Umbilical cord (tissue), 2 donors: ENCODE measurements at places on chromosomes 3 and 15.

DNA sequence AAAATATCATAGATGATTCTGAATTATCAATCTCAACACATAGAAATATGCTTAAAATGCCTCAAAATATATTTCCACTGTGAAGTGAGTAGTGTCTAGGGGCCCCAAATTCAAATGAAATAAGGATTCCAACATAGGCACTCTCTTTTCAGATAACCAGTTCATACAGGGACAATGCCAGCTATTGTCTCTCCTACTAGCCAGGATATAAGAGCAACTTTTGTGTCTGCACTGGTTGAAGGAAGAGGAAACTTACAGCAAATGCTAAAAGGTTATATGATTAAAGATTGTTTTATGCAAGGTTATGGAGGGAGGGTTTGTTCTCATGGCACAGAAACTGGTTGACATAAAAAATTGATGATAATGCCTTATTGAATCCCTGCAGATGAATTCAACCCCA lies 579.4 kb upstream of the ALCAM start:
- DNase-seq = no peak

DNA sequence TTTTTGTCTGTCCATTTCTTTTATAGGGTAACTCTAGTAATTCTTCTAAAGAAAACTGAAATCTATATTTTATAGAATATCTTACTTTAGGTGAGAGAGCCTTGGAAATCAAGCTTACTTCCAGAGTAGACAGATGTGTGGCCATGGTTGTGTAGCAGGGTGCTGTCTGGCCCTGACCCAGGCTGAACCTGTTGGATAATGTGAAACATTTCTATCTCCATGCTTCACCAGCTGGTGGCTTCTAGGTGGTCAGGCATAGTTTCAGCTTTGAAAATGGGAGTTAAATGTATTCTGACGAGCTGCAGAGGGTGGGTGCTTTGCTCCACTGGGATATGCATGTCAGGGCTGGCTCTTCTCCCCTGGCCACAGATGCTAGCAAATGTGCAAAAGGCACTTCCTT lies 20.8 kb upstream of the NR2C2 start:
- DNase-seq = no peak

- no peak for DNase-seq
These were observed 160.8 kb upstream of the TLE3 start for GRCh38 chr15:70258369-70259027.

DNA sequence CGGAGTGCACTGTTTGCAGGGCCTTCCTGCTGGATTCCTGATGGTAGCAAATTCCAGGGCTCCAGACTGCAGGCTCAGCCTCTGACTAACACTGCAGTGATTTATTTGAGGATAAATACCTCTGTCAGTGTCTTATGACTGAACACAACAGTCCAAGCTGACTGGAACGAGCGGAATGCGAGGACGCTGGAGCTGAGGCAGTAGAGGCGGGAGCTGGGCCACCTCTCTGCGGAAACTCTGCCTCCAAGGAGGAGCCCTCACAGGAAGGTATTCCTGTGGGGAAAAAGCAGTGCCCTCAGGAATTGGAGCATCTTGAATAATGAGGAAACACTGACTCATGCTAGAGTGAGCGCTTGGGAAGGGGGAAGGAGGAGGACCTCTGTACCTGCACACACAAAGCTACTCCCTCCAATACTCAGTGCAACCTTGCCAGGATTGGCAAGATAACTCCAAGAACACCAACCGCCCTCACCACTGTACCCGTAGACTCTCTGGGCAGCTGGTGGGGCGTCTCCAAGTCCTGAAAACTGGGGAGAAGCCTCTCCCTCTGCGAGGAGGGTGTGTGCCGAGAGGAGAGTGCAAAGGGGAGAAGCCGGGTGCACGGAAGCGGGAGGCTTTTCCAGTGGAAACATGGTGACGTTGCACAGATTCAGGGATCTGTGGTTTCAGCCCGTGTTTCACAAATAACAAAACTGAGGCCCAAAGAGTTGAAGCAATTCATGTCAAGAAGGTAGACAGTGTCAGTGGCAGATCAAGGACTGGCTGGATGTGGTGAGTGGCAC lies 43.0 kb downstream of the VGLL4 start:
- peak; percentile 99 for DNase-seq

GRCh38 chr3:42014921-42015533 lies 53.1 kb upstream of the ULK4 start:
- peak; percentile 43 for DNase-seq
